GM06990 (cell line): ENCODE measurements at places on chromosomes 7 and 10.

GRCh38 chr10:86107131-86107530 is 259.5 kb downstream of the GRID1 start:
- no peak for DNase-seq

DNA sequence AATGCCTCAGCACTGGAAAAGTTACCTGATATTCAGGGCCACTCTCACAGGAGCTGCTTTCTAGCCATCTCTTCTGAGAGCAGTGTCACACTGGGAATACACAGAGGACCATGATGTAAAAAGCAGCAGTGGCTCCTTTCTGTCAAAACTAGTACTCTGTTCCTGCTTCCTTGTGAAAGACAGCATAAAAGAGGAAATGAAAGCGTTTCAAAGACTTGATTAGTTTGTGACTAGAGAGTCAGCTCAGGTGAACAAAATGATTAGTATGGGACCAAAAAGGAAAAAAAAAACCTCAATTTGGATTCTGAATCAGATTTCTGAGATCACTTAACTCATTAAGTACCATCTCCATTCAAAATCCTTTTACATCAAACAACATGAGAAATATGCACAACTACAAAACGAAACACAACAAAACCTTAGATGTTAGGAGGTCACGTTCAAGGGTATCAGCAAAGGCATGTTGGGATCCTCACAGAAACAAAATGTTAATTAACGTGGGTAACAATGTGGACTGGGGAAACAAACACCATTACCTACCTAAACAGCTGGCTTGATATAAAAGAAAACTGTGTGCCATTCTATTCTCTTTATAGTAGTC is 103.7 kb downstream of the MACC1 start:
- DNase-seq, result peak; percentile 33

GRCh38 chr10:64039198-64039597 is 518.0 kb downstream of the REEP3 start:
- DNase-seq, result no peak

- DNase-seq, result no peak
Observed at GRCh38 chr10:51082857-51083256, 8.6 kb downstream of the PRKG1 start.

GRCh38 chr10:89644967-89645741 is at the start of gene PANK1:
PANK1 (minus strand) TSS chr10:89645242; CDS start chr10:89644891, 351 bp downstream.
- DNase-seq, result peak; percentile 86

DNA sequence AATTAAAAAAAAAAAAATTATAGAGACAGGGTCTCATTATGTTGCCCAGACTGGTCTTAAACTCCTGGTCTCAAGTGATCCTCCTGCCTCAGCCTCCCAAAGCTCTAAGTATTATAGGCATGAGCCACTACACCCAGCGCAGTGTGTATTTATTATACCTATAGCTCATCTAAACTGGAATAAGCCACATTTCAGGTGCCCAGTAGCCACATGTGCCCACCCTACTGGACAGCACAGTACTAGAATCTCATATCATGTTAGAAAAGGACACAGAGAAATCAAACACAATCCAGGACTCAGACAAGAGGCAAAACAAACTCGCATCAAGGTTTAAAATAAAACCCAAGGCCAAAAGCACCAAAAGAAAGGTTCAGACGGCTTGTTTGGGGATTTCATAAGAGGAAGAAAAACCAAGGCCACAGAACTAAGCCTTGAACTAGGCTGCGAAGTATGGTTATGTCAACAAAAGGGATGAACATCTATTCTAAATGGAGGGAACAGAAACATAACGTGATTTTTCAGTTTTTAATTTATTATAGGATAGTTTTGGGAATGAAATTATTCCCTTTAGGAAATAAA is 32.3 kb downstream of the SLC16A9 start:
- DNase-seq, result no peak

GRCh38 chr10:3226960-3227744 is 54.6 kb upstream of the PITRM1 start:
- no peak for DNase-seq

- no peak for DNase-seq
Observed at GRCh38 chr10:132065491-132066105, at the start of gene JAKMIP3. JAKMIP3 (plus strand) TSS chr10:132065946; CDS start chr10:132104809, 38,863 bp downstream.

- DNase-seq, result no peak
Observed at GRCh38 chr7:30176463-30177109, 41.8 kb downstream of the MTURN start.

DNA sequence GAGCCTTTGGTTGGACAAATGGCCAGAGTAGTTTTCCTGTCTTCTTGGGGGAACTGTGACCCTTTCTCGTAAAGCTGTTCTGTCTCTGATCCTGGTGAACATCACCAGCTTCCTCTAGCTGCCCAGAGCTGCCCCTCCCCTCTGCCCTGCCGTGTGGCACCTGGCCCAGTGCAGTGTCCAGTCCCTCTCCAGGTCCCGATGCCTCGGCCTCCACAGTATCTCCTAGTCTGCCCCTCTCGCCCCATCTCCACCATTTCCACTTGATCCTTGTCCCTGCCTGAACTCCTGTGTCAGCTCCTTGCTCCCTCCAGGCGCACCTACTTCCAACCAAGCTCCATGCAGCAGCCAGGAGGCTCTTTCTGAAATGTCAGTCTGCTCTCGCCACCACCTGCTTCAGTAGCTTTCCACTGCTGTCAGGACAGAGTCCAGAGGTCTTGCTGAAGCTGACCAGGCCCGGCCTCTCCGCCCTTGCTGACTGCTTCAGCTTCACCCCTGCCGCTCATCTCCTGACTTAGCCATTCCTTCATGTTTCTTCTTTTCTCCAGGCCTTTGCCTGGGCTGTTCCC is 133.6 kb downstream of the GRK5 start:
- no peak for DNase-seq

GRCh38 chr7:30682212-30683083 is at the start of gene CRHR2:
CRHR2 (minus strand) TSS chr7:30682456; CDS start chr7:30682280, 176 bp downstream.
- DNase-seq, result no peak

- no peak for DNase-seq
Observed at GRCh38 chr7:145293754-145294153, 457.9 kb upstream of the TPK1 start.

- no peak for DNase-seq
Observed at GRCh38 chr7:98771519-98771918, 98.3 kb downstream of the TMEM130 start.

DNA sequence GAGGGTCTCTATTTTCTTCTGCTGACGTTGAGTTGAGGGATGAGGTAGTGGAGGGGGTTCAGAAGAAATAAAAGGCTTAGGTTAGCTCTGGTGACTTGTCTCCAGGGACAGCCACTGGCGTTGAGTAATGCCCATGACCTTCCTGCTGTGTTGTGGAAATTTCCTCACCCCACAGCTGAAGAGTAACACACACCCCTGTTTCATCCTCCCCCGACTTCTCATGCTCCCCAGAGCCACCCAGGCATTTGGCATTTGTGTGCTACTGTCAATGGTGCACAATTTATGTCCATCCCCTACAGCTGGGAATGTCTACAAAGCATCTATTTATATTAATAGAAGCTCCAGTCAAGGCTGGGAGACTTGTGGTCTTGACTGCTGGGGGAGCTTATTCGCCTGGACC is 4.7 kb upstream of the TMEM72 start:
- DNase-seq, result no peak

- DNase-seq, result no peak
Observed at GRCh38 chr7:46210467-46210866, 289.4 kb upstream of the IGFBP3 start.

GRCh38 chr7:158032561-158033115 is 555.0 kb downstream of the PTPRN2 start:
- DNase-seq, result no peak

- peak; percentile 63 for DNase-seq
Observed at GRCh38 chr7:831596-832166, 595 bp upstream of the SUN1 start.

DNA sequence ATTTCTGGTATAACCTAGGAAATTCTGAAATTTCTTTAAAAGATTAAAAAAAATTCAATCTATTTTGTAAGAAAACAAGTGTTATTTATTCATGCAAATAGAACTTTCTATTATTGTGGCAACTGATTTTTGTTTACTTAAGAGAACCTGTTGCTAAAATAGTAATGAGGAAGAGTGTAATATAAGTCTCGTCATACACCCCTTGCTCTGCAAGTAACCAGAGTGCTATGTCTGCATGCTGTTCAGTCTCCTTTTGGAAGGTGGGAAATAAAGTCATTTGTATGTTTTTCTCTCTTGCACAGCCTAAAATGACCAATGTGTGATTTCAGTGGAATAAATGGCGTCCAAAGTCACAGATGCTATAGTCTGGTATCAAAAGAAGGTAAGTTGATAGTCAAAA is 41.3 kb downstream of the PHTF2 start:
- no peak for DNase-seq
